ENCODE measurements at places on chromosomes 4 and X.

GRCh38 chrX:53305219-53305995, 24.0 kb upstream of the IQSEC2 start:
- no peak for DNase-seq

DNA sequence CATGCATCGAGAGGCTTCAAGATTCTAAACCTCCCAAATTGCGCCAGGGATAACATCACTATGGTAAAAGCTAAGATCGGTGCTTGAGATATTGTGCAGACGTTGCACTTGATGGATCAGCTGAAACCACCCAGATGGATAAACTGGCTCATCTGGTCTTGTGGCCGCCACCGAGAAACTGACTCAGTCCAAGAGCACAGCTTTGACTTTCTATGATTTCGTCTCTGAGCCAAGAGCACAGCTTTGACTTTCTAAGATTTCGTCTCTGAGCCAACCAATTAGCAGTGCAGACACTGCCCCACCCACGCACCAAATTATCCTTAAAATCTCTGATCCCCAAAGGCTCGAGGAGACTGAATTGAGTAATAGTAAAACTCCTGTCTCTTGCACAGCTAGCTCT, 687.2 kb downstream of the FAM133A start:
- DNase-seq = no peak

DNA sequence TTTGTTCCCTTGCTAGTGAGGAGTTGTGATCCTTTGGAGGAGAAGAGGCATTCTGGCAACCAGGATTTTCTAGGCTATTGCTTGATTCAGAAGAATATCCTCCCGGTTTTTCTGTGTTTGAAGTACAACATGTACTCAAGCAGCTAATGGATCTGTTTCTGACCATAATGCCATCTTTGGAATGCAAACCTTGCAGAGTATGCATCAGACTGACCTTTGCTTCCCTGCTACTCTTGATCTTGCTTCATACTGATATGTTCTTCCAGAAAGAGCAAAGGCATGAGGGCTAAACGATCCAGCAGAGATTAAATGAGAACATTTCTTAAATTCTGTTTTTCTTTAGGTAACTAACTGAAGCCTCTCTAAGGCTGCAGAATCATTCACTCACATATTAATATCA, 265.4 kb upstream of the SLC7A11 start:
- DNase-seq = no peak

DNA sequence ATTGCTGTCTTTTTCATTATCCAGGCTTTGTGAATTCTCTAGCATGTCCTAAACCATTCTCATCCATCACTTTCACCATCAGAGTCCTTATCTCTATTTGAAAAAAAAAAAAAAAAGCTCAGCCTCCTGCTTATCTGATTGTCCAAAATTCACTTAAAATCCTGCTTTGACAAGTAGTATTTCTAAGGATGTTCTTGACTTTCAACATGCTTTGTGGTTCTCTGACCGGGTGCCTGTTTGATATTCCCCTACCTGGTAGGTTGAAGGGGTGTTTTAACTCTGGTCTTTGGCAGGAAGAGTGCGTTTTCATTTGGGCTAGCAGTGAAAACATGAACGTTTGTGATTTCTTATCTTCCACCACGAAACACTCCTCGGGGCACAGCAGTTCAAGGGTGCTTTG, 17.3 kb upstream of the BBS12 start:
- no peak for DNase-seq

DNA sequence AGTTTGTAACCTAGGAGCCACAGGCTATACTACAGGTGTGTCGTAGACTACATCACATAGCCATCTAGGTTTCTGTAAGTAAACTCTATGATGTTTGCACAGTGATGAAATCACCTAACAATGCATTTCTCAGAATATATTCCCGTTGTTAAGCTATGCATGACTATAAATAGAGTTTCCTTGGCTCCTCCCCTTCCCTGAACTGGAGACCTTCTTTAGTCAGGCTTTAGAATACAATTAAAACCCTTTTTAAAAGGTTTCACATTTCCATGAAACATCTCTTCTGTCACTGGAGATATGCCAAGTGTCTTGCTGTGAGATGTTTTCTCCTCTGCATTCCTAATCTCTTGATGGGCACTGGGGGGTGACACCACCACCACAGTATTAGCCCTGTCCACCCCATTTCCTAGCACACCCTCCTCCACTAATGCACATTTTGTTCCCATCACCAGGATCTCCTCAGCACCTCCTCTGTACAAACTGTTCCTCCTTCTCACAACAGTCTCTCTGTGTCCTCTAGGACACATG, 334.6 kb upstream of the CPEB2 start:
- DNase-seq = no peak

DNA sequence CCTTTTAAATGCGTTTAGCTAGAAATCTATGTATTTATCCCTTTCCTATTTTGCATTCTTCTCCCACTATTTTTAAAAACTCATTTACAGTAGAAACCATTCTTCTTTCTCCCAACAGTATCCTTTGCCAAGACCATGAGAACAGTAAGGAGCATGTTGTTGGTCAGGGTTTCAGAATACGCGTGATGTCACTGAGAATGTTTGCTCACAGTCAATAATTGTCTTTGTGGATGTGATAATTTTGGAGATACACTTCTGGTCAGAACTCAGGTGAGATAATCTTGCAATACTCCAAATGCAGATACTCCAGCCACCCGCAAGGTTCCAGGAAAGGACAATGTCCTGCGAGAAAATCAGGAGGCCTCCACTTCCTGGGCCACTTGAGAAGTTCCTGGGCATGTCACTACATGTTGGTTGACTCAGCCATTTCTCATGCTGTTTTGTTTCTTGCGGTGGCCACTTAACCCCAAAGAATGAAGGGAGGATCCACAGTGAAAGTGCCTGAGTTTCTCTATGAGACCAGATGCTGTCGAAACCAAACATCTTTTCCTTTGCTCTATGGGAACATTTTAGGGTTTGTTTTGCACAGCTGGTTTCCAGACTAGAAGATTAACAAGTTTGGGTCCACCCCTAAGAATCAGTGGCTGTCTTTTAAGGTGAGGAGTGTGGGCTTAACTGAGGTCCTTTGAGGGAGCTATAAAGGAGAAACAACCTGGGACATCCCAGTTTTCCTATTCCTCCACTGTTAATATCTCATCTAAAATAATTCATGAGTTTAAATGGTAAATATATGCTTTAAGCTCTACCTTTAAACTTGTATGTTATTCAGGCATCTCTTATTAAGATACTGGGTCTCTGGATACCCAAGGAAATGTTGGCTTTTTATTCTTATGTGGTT, 116.0 kb downstream of the SOWAHB start:
- DNase-seq = no peak

DNA sequence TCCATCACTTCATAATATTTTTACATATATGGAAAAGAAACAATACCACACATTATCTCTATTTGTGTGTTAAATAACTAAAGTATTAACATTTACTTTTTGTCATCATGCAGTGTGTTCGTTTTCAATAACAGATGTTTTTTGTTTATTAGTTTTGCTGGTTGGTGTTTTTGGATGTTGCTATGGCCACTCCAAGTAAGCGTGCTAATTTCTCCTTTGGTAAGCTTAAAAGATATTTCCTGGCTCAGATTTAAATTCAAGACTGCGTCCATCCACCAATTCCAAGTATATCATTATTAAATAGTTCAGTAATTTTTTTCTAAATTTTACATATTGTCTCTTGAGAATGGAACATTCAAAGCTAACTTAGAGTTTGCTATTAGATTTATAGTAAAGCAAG, 235.4 kb upstream of the IL1RAPL1 start:
- no peak for DNase-seq

DNA sequence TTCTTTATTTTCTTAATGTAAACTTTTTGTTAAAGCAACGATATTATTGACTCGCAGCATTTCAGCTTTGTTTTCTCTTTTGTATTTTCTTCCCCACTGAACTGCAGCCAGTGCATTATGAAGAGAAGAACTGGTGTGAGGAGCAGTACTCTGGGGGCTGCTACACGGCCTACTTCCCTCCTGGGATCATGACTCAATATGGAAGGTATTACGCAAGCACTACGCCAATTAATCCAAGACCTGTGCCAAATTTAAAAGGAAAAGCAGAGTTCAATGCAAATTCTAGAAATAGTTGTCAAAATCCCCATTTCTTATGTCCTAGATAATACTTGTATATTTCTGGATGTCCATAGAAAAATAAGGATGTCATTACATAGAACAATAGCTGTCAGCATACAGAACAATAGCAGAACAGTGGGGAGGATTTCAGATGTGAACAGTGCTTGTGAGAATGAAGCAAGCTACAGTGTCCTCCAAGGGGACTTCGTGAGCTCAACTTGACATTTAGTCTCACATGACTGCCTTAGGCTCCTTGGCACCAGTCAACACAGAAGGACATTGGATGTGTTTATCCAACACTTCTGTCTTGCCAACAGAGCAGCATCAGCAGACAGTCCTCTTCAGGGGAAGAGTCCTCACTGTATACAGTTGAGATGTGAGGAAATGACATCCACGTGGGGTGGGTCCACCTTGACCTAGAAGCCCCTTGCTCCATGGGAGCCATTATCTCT, 85.9 kb downstream of the MAOA start:
- DNase-seq = no peak

- DNase-seq = no peak
Measured at GRCh38 chr4:41881981-41882624, 53.1 kb upstream of the TMEM33 start.

DNA sequence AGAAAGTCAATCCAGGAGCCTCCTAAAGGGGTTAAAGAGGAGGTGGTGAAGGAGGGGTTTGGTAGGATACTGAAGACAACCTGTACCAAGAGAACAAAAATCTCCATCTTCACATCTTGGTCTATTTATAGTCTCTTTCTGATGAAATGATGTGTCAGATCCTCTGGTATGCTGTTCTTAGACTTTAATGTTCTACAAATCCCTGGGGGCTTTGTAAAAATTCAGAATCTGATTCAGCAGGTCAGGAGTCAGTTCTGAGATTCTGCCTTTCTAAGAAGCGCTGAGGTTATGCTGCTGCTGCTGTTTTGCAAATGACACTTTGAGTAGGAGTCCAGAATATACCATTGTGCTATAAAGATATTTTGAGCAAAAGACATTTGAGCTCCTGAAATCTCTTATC, 172.9 kb upstream of the GLRA2 start:
- DNase-seq = no peak

DNA sequence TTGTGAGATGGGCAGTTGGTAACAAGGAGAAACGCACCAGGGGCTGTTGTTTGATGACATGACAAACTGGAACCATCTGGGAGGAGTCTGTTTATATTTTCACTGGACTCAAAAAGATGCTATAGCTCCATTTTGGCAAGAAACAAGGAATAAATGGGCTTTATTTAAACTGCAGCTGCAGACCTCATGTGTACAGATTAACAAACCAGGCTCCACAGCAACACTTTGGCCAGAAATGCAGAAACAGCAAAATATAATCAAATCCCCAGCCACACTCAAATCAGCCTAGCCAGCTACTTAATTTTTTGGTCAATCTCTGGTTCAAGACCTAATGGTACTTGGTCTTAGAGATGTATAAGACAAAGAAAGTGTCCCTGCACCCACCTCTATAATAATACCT, 52.7 kb downstream of the ASB9 start:
- no peak for DNase-seq

DNA sequence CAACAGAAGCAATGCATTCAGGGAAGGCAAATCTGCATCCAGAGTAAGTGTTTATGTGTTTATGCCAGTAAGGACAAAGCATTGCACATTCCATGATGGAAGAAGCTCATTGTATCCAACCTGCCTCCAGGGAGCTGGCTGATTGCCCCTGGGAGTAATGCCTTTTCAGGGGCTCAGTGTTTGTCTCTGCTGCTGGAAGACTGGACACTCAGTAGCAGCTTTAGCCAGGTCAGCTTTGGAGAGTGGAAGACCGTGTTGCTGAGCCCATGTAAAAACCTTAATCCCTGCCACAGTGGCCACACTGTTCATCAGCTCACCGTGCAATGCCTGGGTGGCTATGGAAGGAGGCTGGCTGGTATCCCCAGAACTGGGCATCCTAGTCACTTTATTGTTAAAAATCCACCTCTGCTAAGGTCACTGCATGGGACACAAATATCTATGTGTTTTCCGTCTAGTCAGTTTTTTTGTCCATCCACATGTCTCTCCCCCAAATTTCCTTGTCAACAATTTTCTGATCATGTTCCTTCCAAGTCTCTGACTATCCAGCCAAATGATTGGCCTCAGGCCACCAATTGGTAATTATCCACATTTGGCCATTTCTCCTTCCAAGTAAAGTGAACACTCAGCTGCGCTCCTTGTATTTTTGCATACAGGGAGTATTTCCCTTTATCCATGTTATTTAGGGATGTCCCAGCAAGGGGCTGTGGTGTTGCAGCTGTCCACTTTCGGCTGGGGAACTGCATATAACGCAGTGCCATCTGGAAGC, 2044.5 kb upstream of the AGA start:
- DNase-seq = no peak

DNA sequence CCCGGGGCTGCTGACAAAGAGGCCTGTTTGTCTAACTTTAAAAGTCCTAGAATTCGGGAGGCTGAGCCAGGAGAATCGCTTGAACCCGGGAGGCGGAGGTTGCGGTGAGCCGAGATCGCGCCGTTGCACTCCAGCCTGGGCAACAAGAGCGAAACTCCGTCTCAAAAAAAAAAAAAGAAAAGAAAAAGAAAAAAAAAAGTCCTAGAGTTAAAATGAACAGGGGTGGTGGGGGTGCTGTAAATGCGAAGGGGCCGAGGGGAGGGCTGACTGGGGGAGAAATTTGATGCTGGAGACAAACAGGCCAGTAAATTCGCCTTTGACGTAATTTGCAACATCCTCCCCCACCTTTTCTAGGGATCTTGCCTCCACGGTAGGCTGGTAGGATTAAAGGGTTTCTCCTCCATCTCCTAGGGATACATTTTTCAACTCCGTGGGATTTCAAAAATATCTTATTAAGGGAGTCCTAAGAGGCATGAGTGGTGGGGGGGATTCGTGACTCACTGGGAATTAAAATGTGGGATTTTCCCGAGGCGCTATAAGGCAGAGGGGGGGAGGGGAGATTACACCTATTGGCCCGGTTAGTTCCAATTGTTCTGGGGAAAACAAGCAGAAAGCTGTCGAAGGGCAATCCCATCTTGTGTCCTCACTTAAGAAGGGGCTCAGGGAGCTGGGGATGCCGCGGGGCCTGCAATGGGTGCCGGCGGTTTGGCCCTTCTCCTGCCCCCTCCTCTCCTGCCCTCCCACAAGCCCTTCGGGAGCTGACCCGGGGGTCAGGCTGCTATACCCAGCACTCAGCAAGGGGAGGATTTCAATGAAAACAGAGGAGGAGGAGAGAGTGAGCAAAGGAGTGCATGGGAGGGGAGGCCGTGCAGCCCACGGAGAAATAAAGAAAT, 3.0 kb upstream of the BCOR start:
- no peak for DNase-seq

- DNase-seq = no peak
Measured at GRCh38 chr4:156615066-156615531, 356.5 kb downstream of the PDGFC start.

Data from Panc1 (cell line).